ENCODE measurements at places on chromosomes 11 and 22.

DNA sequence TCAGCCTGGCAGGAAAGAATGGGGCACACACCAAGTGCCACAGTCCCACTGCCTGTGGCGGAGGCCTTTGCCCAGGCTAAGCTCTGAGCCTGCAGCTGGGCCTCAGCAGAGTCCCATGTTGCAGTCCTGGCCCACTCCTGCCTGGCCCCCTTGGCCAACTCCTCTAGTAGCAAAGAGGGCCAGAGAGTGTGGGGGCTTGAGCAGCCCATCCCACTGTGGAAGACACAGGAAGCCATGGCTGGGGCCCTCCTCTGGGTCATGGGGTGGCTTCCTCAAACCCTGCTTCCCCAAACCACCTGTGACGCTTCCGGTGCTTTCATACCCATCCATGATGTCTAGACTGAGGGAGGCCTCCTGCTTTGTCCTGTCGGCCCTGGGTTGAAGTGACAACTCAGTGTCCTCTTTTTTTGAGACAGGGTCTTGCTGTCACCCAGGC, 5.8 kb downstream of the RPS19BP1 start:
- DNase-seq = no peak

- DNase-seq = no peak
These were observed 30.7 kb downstream of the TOM1 start for GRCh38 chr22:35330258-35330861.

- peak; percentile 33 for DNase-seq
These were observed 192.6 kb upstream of the E2F8 start for GRCh38 chr11:19433367-19433766.

DNA sequence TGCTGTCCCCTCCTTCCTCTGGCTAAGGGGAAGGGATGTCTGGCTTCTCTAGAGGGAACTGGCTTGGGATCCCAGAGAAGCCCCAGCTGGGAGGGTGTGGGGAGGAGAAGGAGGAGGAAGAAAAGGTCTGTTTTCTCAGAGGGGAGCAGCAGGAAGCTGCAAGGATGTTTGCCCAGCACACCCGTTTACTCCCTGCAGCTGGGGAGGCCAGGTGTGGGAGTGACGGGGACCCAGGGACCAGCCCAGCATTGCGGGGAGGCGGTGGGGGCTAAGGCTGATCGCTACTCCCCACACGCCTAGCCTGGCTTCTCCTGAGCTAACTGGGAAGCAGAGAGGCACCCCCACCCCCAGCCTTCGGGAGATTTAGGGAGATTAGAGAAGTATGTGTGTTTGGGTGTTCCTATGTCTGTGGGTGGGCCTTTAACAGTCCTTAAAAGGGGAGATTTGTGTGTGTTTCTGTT, 3.9 kb downstream of the CREB3L1 start:
- DNase-seq = no peak

DNA sequence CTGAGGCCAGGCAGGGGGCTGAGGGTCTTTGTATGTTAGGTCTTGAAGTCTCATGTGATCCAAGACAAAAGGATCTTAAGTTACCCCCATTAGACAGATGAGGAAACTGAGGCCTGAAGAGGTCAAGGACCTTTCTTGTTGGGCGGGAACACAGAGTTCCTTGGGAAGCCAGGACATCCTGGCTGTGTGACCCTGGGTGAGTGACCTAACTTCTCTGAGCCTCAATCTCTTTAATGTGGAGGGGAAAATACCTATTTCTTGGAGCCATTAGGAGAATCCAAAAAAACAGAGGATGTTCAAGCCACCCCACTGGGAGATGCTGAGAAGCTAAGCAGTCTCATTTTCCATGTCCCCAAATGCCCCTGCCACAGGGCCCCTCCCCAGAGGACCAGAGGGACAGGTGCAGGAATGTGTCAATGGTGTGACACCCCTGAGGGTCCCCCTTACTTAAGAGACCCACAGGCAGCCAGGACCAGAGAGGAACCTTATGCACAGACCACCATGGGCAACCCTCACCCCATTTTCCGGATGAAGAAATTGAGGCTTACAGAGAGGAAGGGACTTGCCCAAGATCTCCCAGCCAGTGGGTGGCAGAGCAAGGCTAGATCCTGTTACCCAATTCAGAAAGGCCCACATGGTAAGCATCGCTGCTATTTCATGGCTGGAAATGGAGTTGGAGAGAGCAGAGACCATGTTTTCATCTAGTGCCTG, 8.0 kb downstream of the RAC2 start:
- DNase-seq = no peak

GRCh38 chr11:62546244-62546928, at the start of gene AHNAK:
Gene AHNAK (minus strand): TSS chr11:62546806. CDS start chr11:62536098, 10,708 bp downstream.
- DNase-seq = peak; percentile 50

DNA sequence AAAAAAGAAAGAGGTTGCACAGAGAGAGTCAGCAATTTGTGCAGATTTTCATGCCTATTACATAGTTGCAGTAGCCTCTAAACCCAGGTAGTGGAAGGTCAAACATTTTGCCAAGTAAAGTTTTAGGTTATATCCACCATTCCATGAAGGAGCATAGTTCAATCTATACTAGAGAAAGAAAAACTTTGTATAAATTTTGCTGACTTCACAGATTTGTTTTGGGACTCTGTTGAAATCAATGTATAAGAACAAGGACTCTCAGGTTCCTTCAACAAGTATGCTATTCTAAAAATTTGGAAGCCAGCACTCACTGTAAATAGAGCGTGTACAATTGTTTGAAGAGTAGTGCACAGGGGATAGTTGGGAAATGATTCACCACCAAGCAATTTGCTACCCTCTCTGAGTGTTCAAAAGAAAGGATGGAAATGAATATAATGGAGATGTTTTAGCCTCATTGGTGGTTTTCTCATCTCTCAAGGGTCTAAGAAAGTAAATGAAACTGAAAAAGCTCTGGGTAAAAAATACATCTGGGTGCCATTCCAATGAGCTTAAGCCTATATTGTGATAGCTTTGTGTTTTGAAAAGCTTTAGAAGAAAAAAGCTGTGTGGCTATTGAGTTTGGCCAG, 508.4 kb upstream of the LUZP2 start:
- DNase-seq = no peak

- DNase-seq = peak; percentile 81
These were observed 36.6 kb downstream of the ST3GAL4 start for GRCh38 chr11:126391970-126392632.

GRCh38 chr22:47107431-47107830, 345.0 kb downstream of the TBC1D22A start:
- no peak for DNase-seq

- DNase-seq = no peak
These were observed 4.5 kb downstream of the GSTP1 start for GRCh38 chr11:67588136-67588503.

- no peak for DNase-seq
These were observed 6.6 kb downstream of the LIMK2 start for GRCh38 chr22:31218565-31219262.

DNA sequence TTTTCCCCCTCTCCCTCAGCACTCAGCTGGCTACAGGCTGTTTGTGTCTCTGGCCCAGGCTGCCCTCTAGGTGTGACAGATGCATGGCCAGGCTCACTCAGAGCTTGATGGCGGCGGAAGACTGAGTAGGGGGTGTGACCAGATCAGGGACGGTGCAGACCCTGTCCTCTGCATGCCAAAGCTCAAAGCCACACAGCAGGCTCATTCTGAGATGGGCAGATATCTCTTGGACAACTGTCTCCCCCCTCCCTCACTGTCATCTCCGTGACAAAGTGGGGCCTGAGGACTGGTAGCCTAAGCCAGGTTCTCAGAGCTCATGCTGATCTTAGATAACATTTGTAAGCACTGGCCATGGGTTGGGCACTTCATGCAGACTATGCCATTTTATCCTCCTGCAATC, 231.3 kb downstream of the DSCAML1 start:
- DNase-seq = no peak

GRCh38 chr11:63212742-63213141, 30.7 kb downstream of the SLC22A25 start:
- DNase-seq = no peak

DNA sequence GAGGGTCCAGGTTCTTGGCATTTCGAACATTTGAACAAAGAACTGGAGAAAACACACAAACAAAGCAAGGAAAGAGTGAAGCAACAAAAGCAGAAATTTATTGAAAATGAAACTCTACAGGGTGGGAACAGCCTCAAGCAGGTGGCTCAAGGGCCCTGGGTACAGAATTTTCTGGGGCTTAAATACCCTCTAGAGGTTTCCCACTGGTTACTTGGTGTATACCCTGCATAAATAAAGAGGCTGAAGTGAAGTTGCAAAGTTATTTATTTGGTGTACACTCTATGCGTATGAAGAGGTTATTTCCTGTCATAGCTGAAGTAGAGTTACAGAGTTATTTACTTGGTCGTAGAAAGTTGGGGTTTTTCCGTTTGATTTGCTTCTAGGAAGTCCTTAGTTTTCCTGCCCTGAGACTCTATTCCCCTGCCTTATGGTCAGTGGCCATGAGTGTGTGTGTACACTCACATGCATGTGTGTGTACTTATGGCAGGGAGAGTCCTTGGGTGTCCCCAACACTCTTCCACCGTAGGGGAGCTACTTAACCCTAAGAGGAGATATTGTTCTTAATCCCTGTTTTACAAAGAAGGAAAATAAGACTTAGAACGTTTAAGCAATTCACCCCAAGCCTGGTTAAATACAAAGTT, 5.6 kb upstream of the SMCO4 start:
- no peak for DNase-seq

- no peak for DNase-seq
These were observed 77.8 kb downstream of the MN1 start for GRCh38 chr22:27723708-27724107.

- no peak for DNase-seq
These were observed 10.7 kb downstream of the CWF19L2 start for GRCh38 chr11:107446822-107447431.

DNA sequence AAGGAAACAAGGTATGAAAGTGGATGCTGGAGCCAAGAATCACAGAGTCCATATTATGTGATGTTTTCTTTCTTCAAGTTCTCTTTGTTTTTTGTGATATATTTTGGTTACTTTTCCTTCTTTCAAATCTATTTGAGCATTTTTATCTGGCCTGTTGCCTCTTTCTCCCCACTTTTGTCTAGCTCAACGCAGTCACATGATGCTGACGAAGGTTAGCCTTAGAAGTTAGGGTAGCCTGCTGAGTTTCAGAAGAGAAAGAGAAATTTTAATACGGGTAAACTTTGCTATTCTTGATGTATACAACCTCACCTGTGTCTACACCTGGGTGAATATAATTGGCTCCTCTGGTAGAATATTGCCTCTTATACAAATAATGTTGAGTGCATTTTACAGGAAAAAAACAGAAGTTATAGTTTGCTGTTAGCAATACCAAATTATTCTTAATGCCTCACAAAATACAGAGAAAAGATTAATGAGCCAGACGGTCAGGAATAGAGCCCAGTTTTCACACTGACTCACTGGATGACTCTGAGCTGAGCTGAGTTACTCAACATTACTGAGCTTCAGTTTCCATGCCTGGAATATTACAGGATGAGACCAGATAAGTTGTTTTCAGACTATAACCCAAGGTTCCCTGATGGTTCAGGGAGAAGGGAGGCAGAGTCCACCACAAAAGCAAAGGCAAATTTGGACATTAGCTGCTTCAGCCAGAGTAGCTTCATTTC, 161.6 kb upstream of the BDNF start:
- peak; percentile 59 for DNase-seq

- no peak for DNase-seq
These were observed 12.6 kb upstream of the UPB1 start for GRCh38 chr22:24482575-24482974.

GRCh38 chr11:31640611-31641010, 131.0 kb downstream of the ELP4 start:
- DNase-seq = no peak

DNA sequence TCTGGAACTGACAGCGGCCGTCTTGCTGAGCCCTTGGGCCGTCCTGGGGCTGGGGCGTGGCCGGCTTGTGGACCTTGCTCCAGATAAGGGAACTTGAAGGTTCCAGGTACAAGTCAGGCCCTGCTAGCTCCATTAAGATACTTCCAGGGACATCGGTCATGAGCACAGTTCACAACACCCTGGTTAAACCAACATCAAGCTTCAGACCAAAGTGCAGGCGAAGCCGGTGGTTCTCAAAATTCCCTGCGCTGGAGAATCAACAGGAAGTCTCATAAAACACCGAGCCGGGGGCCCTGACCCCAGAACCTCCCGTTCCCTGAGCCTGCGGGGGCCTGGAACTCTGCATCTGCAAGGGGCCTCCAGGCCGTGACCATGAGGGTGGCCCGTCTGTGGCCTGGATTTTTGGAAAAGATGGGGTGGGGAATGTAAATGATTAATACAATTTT, 1043.8 kb downstream of the BRD1 start:
- no peak for DNase-seq

GRCh38 chr11:119490253-119491006, 67.5 kb upstream of the THY1 start:
- peak; percentile 45 for DNase-seq

GRCh38 chr22:35995772-35996171, 32.9 kb downstream of the RBFOX2 start:
- DNase-seq = no peak

DNA sequence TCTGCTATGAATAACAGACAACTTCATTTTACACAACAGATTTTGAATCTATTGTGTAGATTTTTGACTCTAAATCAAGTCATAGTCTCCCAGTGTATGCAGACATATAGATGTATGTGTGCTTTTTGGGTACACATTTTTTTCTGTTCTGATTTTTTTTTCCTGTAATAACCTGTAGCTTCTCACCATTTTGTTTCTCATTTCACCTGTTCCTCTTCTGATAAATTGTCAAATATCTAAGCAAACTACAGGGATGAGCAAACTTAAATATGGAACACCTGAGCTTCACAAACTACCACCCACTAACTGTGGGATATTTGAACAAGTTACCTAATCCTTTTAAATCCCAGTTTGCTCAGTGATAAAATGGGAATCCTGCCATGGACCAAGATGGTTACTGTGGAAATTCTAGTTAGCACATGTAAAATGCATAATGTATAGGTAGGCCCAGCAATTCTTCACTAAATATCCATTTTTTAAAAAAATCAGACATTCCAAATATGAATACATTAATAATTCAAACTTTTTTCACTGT, 15.7 kb downstream of the LGR4 start:
- DNase-seq = no peak

- DNase-seq = no peak
These were observed 31.6 kb downstream of the SIK2 start for GRCh38 chr11:111633756-111634362.

GRCh38 chr22:24186892-24187670, 5.8 kb downstream of the SUSD2 start:
- DNase-seq = no peak

- no peak for DNase-seq
These were observed 8.7 kb upstream of the LAYN start for GRCh38 chr11:111531687-111532364.

- DNase-seq = peak; percentile 43
These were observed 6.4 kb upstream of the JAM3 start for GRCh38 chr11:134062265-134063123.

All from Ammon's horn (tissue), 1 donor.